Skin of body (tissue), 3 donors: ENCODE measurements at places on chromosomes 5 and 9.

DNA sequence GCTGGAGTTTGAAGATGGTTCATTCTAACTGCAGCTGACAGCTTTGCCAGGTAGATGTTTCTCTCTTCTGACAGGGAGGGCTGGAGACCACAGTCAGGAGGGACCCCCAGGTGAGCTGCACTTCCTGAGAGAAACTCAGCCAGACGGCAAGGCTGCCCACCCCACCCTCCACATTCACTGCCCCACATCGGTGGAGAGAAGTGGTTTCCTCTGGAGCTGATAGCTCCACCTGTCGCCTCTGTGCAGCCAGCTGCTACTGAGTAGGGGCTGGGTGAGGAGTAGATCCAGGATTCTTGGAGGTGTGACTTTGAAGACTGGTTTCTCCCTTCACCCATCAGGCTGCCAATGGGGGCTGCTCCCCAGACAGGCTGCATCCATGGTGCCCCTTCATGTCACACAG is 175.0 kb downstream of the CARTPT start:
- DNase-seq: no peak

GRCh38 chr5:180492226-180492903 is 1.8 kb upstream of the CNOT6 start:
- no peak for DNase-seq

- no peak for DNase-seq
Measured at GRCh38 chr5:177957241-177957640, 38.8 kb downstream of the PROP1 start.

DNA sequence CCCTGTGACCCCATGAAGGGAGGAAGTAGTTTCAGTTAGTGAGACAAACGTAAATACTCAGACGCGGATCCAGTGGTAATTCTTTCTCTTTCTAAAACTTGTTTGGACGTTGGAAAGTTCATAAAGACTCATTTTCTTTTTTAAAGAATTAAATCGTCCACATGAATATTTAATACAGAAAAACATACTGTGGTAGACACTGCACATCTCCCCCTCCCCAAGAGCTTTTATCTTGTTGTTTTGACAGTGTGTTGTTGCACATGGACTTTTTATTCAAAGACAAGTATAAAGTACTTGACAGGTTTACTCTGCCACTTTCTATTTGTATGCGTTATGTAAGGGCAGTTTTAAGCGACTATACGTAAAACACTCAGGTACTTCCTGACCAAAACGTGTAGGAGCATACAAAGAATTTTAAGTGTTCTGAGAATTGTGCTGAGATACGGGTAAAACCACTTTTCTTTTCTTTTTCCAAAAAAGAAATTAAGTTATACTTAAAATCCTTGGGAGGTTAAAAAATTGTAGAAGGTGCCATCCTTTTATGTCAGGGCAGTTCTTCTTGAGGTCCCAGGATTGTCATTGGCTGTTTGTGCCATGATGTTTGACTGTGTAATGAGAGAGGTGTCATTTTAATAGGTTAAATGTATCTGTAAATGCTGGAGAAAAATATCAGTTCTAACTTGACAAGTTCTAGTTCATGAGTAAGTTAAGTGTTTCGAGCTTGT is 1.3 kb downstream of the NIPBL start:
- DNase-seq: peak; percentile 32

- peak; percentile 28 for DNase-seq
Measured at GRCh38 chr5:16934677-16935153, 1.4 kb downstream of the MYO10 start.

DNA sequence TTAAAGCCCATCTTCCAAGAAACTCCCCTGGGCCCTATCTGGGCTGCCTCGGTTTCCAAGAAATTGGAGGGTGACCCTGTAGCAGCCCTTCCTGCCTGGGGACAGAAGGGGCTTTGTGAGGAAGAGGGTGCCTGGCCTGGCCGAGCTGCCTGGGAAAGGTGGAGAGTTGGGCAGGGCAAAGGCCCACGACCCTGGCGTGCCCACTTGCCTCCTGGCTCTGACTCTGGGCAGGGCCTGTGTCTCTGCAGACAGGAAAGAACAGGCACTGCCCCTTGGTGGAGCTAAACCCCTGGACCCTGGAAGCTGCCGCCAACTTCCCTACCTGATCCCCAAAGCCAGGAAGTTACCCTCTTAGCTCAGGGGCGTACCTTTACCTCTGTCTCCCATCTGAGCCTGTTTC is 149.3 kb downstream of the RGS3 start:
- DNase-seq: no peak

- no peak for DNase-seq
Measured at GRCh38 chr9:2229109-2229721, 214.1 kb downstream of the SMARCA2 start.

DNA sequence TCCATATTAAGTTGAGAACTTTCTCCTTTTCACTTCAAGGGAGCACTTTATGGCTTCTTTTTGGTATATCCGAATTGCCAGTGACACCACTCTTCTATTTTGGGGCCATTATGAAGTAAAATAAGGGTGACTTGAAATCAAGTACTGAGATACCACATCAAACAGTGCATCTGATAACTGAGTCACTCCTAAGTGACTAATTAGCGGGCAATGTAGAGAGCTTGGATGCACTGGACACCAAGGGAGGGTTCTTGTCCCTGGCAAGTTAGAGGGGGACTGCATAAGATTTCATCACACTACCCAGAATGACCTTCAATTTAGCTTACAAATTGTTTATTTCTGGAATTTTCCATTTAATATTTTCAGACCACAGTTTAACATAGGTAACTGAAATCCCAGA is 813.9 kb upstream of the CDH10 start:
- no peak for DNase-seq

DNA sequence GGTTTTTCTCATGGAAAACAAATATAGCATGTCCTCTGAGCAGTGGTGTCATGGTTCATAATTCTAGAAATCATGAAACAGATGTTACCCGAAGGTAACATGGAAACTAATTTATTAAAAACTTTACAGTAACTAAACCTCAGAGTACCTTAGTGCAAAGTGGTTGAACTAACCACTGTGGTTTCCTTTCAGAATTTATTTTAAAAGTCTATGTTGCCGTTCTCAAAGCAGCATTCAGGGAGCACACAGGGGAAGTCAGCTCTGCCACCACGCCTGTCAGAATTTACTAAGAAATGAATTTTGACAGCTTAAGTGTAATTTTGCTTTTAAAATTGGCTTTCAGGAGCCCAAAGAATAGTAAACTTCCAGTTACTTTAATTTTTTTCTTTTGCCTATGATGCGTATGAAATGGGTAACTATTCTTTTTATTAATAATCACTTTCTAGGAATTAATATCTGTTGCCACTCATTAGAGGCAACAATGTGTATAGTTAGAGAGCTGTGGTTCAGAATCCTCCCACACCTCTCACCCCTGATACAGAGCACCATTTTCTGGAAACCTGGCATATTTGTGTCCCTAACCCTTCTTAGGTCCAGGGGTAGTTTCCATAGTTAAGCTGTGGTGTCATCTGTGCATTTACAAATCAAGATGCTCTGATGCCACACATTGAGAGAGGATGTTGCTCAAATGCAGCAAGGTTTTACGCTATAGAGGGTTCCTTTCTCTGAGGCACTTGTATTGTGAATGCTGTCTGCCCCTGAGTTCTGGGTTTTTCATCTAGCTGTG is 202.6 kb downstream of the ZSWIM6 start:
- DNase-seq: no peak

DNA sequence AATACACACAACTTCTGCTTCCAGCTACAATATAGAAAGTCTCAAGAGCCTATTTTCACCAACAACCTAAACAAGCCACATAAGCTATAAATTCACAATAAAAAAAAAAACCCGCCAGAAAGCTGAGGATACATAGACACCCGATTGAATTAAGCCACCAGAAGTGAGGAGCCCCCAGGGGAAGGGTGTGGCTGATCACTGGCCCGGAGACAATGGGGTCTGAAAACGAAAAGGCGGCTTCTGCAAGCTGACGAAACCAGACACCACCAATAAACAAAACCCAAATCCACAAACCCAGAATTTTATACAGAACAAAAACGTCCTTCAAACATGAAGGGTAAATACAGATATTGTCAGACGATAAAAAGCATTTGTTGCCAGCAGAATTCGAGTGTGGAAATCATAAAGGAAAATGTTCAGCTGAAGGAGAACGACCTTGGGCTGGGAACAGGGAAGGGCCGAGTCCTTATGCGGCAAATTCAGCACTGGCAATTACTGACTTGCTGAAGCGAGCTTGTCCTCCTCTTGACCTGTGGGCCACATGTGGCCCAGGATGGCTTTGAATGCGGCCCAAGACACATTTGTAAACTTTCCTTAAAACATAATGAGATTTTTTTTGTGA is 39.6 kb upstream of the CEP72 start:
- DNase-seq: no peak

DNA sequence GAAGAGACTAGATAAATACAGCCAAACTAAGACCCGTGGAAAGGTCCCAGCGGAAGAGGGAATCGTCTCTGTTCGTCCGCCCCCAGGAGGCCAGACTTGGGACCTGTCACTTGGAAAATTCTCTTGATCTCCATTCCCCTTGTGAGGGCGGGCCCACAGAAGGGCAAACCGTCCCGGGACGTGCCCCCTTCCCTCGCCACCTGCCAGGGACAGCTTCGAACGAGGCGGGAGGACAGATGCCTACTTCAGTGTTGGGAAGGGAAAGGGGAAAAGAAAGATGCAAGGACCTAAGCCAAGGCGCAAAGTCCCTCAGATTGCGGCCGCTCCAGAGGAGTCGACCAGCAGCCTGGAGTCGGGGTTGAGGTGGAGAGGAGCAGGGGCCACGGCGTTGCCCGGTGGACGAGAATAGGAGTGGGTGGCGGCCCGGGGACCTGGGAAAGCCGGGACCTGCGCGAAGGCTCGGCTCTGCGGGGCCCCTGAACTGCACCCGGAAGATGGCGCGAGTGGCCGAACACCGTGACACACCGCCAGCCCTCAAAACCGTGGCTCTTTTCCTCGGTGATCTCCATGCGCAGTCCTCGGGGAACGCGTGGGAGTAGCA is 4.4 kb upstream of the EBF1 start:
- DNase-seq: peak; percentile 48
